ENCODE measurements at places on chromosomes 12 and 14. TPM values are rescaled to one million over a fixed set of nuclear protein-coding genes. Genes with fewer than 3 reads are reported as not detected.

The DLK1 gene
- polyA plus RNA-seq, result 5.1 TPM

The C14orf180 gene
- polyA plus RNA-seq, result 0.10 TPM

The P2RX7 gene
- polyA plus RNA-seq, result 0.97 TPM

The CLEC7A gene
- 2.3 TPM for polyA plus RNA-seq

The KRT83 gene
- not detected for polyA plus RNA-seq

The PPP4R3A gene
- 127 TPM for polyA plus RNA-seq

The GPRC5A gene
- polyA plus RNA-seq, result 9.6 TPM

The GLIPR1L2 gene
- 4.7 TPM for polyA plus RNA-seq

The PPFIA2 gene
- 5.9 TPM for polyA plus RNA-seq

The SLC38A4 gene
- polyA plus RNA-seq, result 37.7 TPM

The VCPKMT gene
- 16.0 TPM for polyA plus RNA-seq

The NCOR2 gene
- 75.9 TPM for polyA plus RNA-seq

The NT5DC3 gene
- 3.6 TPM for polyA plus RNA-seq

The PRICKLE1 gene
- polyA plus RNA-seq, result 57.8 TPM

The C12orf60 gene
- 4.7 TPM for polyA plus RNA-seq

DNA sequence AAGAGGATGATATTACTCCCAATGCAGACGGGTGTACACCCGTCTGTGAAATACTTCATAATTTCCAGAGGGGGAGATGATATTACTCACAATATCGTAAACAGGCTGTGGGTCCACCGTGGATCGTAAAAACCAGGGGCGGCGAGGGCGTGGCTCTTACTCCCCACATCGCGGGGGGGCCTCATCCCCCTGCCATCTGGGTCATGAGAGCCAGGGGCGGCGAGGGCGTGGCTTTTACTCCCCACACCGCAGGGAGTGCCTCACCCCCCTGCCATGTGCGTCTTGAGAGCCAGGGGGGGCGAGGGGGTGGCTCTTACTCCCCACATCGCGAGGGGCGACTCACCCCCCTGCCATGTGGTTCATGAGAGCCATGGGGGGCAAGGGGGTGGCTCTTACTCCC lies 86.2 kb upstream of the GNG2 start:
- no peak for DNase-seq

DNA sequence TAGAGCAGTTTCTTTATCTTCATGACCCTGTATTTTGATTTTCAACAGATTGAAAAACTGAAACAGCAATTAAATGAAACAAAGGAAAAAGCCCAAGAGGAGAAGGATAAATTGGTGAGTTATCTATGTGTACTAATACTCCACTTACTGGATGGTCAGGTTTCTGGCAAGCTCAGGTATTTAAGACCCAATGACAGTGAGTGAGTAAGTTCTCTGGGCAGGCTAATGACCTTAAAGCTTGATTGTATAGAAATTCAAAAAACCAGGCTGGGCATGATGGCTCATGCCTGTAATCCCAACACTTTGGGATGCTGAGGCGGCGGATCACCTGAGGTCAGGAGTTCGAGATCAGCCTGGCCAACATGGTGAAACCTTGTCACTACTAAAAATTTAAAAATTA lies 10.0 kb downstream of the BBOF1 start:
- no peak for DNase-seq

DNA sequence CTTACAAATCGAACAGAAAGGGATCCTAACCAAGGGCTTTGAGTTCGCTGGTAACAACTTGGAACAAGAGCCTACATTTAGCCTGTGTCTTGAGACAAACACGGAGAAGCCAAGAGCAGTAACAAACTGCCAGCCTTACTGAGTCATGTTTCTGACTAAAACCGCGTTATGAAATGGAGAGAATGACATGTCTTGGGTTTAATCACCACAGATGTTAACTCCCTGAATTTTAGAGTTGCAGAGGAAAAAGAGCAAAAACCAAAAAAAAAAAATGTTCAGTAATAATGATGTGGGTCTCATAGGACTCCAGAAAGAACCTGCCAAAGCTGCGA lies 1.0 kb downstream of the BLTP3B start:
- no peak for DNase-seq

DNA sequence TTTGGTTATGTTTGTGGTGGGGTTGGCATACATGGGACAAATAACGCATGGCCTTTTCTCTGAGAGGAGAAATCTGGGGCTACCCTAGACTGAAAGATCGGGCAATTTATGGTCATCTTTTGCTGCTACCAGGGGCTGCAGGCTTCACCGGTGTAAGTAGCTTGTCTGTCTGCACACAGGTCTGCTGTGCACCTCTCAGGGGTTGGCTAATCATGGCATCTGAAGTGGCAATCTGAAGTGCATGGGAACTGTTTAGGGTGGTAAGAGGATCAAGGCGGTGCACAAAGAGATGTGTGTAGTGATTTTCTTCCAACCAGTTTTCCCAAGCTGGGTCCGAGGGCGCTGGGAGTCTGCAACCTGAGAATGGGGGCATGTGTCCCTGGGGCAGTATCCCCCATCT lies 141.3 kb downstream of the EMP1 start:
- DNase-seq, result no peak

DNA sequence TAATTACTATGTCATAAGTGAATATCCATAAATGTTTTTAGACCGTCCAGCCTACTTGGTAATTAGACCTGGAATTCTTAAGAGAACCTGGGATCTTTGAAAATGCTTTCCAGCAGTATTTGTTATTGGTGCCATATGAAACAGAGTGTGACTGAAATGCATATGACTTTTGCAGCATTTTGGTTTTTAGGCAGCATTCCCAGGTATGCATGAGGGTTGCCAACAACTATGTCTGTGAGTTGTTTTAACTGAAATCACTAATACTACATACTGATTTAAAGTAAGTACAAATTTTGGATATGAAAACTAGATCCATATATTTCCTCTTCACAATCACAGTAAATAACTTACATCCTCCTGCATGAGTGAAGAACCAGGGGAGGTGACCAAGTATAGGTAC lies 437.7 kb upstream of the FAR2 start:
- no peak for DNase-seq

- no peak for DNase-seq
Measured at GRCh38 chr12:12560587-12561370, 1.9 kb downstream of the DUSP16 start.

- no peak for DNase-seq
Measured at GRCh38 chr14:90288651-90289355, 32.5 kb downstream of the PSMC1 start.

DNA sequence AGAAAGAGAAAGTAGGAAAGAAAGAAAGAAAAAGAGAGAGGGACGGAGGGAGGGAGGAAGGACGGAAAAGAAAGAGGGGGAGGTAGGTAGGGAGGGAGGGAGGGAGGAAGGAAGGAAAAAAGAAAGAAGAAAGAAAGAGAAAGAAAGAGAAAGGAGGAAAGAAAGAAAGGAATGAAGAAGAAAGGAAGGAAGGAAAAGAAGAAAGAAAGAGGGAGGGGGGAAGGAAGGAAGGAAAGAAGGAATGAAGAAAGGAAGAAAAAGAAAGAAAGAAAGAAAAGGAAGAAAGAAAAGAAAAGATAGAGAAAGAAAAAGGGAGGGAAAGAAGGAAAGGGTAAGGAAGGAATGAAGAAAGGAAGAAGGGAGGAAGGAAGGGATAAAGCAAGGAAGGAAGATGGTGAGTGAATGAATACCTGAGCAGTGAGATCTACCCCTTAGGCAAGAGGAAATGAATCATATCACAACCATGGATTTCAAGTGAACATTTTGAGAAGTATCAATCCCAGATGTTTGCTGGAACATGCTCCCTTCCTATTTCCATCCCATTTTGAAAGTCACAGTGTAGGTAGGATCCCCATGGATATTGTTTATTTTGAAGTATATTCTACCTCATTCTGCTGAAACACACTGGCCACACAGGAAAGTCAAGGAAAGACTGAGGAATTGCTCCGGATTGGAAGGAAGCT lies 639.4 kb upstream of the TBX3 start:
- DNase-seq, result no peak

DNA sequence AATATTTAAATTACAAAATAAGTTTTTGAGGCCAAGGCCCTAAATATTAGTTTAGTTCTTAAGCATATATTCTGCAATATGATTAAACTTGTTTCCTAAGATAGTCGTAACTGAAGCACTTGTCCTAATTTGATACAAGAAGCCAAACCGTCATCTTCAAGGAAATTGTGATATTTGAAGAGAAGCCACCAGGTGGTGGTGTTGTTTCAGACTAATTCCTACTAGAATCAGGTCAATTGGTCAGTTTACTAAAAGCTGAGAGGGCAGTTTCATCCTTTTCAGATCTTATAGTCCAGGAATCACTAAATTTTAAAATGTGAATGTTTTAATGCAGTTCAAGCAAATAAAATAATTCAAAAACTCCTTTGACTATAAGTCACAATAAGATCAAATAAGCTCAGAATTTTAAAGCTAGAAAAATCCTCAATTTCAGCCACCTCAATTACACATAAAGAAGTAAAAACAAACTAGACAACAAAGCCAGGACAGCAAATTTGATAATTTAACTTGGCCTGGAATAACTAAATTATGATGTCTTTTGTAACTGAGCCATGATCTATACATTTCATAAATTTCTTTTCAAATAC lies 7.1 kb upstream of the ARL1 start:
- DNase-seq, result peak; percentile 41

- DNase-seq, result no peak
Measured at GRCh38 chr12:13144266-13144828, 40.9 kb upstream of the GSG1 start.

DNA sequence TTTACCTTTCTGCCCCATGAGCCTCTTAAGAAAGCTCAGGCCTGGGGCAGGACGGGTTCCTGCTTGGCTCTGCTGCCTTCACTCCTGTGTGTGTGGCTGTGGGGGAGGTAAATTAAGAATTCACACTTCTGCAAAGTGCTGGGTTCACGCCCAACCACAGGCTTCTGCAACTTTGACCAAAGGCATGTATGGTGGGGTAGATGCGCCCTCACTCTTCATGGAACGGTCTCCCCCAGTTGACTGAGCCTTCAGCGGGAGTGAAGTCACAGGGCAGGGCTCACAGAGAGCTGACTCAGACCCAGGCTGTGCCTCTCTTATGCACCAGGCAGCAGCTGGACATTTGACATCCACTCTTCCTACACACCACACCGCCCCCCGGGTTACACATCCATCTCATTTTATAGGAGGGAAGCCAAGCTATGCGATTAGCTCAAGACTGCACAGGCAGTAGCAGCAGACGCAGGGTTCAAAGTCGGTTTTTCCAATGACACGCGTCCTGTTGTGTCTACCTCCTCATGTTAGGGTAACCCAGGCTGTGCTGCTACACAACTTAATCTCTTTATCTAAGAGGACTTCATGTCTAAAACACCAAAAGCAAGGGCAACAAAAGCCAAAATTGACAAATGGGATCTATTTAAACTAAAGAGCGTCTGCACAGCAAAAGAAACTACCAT lies 15.4 kb upstream of the BCL11B start:
- no peak for DNase-seq

GRCh38 chr14:55913324-55914025 lies 204.7 kb upstream of the PELI2 start:
- DNase-seq, result no peak

DNA sequence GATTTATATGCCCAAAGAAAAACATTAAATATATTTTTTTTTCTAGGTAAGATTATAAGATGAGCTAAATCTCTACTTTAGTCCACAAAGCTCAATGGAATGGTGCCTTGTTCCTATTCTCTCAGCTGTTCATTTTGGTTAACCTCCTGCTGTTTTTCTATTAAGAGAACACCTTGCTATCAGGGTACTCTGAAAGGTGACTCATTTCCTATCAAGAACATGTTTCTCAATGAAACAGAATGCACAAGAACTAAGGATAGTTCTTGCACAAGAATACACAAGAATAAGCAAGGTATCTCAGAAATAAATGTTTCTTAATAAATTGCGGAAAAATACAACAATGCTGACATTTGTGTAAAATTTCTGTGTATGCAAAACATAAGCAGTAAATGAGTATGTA lies 14.1 kb downstream of the ABCD2 start:
- DNase-seq, result no peak

DNA sequence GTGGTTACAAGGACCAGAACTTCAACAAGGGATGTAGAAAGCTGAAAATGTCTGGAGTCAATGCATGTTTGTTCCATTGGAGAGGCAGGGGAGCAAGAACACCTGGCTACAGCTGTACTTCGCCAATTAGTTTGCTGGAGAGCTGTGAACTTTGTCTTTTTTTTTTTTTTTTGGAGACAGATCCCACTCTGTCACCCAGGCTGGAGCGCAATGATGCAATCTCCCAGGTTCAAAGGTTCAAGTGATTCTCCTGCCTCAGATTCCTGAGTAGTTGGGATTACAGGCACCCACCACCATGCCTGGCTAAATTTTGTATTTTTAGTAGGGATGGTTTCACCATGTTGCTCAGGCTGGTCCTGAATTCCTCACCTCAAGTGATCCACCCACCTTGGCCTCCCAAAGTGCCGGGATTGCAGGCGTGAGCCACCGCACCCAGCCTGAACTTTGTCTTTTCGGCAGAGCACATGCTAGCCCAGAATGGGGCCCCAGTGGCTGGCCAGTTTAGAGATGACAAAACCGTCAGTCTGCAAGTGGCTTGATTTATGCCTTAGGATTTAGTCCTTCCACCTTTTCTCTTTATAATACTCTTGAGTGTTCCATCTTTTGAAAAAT lies 55.5 kb downstream of the AVPR1A start:
- DNase-seq, result no peak

DNA sequence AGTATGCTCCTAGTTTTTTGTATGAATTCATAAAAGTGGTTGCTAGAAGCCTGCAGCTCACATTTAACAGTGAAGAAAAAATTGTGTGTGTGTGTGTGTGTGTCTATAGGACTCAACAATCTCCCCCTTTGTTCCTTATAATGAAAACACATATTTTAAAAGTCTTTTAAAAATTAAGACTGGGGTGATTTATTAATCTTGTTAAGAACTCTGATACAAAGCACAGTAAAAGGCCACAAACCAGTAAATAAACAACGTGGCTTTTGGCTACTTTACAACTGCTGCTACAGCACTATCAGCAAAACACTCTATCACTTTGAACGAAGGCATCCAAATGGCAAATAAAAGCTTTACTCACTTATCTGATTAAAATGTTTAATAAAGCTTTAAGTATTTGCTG lies 594 bp upstream of the VCPKMT start:
- peak; percentile 56 for DNase-seq

- DNase-seq, result no peak
Measured at GRCh38 chr12:92132288-92132687, 13.4 kb downstream of the BTG1 start.

GRCh38 chr14:77303417-77304156 lies 17.1 kb downstream of the POMT2 start:
- DNase-seq, result no peak

DNA sequence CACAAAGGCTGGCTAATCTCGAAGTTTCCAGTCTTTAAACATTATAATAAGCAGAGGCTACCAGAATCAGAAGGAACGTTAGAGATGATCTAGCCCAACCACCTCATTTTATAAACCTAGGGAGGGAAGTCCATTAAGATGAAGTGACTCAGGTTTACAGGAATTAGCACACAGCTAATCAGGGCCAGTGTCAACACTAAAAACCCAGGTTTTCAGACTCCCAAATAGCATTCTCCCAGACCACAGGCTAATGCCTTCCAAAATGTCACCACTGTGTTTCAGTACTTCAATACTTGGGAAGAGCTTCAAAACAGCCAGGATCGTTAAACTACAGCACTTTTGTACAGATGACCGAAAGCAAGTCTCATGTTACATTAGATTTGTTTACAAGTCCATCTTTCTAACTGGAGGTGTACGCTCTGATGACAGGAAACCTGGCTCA lies 89.2 kb downstream of the FOXN3 start:
- no peak for DNase-seq

- no peak for DNase-seq
Measured at GRCh38 chr12:108568338-108569154, 6.2 kb downstream of the ISCU start.

GRCh38 chr14:101630056-101630965 lies 69.0 kb downstream of the DIO3 start:
- DNase-seq, result no peak
